Esophagus muscularis mucosa (tissue), 4 donors: ENCODE measurements at places on chromosomes 6 and 20. TPM values are rescaled to one million over a fixed set of nuclear protein-coding genes. Genes with fewer than 3 reads are reported as not detected.

DNA sequence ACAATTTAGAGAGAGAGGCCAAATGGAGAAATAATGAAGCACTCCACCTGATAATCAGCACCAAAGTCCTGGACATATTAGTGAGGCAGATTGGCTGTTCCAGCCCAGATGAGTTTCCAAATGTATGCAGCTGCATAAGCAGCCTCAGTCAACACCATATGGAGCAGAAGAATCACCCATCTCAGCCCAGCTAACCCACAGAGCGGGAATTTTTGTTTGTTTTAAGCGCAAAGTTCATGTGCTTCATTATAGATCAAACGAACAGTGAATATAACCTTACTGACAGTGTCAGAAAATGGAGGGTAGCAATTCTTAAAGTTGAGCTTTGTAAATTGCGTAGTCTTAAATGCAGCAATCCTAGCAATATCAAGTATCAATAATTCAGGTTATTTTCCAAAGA lies 234.0 kb upstream of the CEP162 start:
- no peak overlapping the region for H3K27ac ChIP-seq
- H3K36me3 ChIP-seq = no peaks in the 10 kb centered on the region
- H3K4me3 ChIP-seq = no peak overlapping the region

DNA sequence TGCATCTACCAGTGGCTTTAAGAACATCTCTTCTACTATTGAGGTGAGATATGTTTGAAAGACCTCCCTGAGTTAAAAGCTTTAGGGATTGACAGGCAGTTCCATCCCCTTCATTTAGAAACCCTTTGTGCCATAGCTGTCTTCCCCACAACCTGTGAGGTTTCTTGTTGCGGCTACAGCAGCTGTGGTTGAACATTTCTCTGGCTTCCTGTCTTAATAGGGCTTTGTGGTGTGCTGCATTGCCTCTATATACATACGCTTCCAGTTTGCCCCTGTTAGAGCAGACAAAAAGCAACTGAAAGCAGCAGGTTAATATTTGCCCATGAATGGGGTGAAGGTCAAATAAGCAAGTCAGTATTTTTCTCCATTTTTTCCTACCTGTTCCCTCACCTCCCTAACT lies 210.2 kb downstream of the TMEM200A start:
- no peak for DNase-seq
- no peaks in the 10 kb centered on the region for H3K4me1 ChIP-seq
- H3K27me3 ChIP-seq = no peaks in the 10 kb centered on the region
- H3K4me3 ChIP-seq = no peak overlapping the region

DNA sequence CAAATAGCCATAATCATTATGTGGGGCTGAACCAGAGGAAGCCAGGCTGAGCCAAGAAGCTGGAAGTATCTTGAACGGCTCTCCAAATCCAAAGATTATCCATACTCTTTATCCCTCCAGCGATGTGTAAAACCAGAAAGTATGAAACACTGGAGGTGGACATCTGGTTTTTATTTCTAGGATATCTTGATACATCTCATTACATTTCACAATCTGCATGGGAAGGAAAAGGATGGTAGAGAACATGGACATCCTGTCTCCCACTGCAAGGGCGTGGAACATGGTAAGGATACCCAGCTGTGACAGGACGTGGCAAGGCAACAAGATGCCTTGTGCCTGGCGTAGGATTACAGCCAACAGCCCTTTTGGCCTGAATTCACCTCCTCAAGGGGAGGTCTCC lies 20.1 kb downstream of the TRIM27 start:
- no peak overlapping the region for H3K4me3 ChIP-seq
- H3K36me3 ChIP-seq = peaks cover 83% of the 10 kb centered on the region
- no peak for DNase-seq

- no peak overlapping the region for H3K4me3 ChIP-seq
- H3K36me3 ChIP-seq = no peaks in the 10 kb centered on the region
- no peaks in the 10 kb centered on the region for H3K27me3 ChIP-seq
- no peaks in the 10 kb centered on the region for H3K4me1 ChIP-seq
- no peak overlapping the region for H3K27ac ChIP-seq
These were observed 53.1 kb upstream of the EIF2S2 start for GRCh38 chr20:34165018-34165619.

DNA sequence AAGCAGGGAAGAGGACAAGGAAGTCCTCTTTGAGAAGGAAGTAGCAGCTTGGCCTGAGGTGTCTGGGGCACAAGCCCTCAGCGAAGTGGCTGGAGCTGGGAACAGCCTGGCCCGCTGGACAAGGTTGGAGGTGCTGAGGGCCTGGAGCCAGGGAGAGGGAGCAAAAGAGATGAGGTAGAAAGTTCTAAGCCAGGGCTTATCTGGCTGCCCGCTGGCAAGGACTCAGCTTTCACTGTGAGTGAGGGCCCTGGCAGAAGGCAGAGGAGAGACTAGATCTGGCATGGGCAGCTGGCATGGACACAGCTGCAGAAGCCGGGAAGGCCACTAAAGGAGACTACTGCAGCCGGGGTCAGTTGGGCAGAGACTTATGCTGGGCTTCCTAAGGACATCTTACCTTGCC lies 21.8 kb upstream of the PCMTD2 start:
- H3K4me3 ChIP-seq = no peak overlapping the region
- no peaks in the 10 kb centered on the region for H3K27me3 ChIP-seq
- no peak overlapping the region for H3K27ac ChIP-seq
- no peak for DNase-seq
- H3K36me3 ChIP-seq = no peaks in the 10 kb centered on the region

DNA sequence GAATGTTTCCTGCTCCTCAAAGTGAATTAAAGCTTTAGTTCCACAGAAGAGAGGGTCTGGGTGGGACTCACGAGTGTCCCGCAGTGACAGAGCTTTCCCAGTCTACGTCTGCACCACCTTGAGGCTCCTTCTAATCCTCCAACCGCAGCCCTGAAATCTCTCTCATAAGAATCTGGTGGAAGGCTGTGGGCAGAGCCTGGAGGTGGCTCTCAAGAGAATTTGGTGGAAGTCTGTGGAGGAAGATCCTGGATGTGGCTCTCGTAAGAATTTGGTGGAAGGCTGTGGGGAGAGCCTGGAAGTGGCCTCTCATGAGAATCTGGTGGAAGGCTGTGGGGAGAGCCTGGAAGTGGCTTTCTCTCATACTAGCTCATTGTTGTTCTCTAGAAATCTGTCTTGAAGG lies 13.8 kb upstream of the DUSP22 start:
- no peak overlapping the region for H3K4me3 ChIP-seq
- no peaks in the 10 kb centered on the region for H3K36me3 ChIP-seq
- H3K4me1 ChIP-seq = no peaks in the 10 kb centered on the region
- no peaks in the 10 kb centered on the region for H3K27me3 ChIP-seq
- no peak overlapping the region for H3K27ac ChIP-seq

- no peaks in the 10 kb centered on the region for H3K36me3 ChIP-seq
- no peaks in the 10 kb centered on the region for H3K4me1 ChIP-seq
- no peak overlapping the region for H3K4me3 ChIP-seq
- no peak overlapping the region for H3K27ac ChIP-seq
- no peaks in the 10 kb centered on the region for H3K27me3 ChIP-seq
- DNase-seq = no peak
These were observed 68.9 kb downstream of the EDN1 start for GRCh38 chr6:12359036-12359435.

DNA sequence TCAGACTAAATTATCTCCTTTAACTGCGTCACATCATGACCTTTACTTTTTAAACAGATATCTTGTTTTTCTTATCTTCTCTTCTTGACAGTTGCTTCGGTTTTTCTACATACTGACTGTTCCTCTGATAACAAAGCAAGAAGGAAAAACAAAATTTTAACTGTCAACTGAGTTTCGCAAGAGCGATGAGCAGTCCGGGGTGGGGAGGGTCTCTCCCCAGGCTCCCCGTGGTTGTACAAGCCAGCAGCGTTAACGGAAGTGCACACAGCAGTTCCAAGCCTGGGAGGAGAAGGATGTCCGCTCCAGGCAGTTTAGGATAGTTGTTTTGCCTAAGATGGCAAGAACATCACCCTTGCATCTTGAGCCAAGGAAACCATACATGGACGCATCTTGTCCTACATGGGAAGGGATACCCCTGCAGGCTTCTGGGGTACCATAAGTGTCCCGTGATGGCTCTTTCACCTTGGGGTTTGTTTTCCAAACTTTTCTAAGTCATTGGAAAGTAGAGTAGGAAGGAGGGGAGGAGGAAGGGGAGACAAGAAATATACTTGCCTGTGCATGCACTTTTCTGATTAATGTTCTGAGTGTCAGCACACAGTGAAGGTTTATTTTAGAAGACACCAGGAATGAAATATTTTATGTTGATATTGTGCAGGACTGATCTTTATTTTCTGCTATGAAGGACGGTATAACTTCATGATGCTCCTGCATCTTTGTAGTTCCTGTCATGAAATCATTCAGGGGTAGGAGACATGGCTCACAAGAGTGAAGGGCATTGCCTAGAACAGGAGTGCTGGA lies 20.8 kb downstream of the SLC24A3 start:
- peak overlapping the region; percentile 53 for H3K27ac ChIP-seq
- H3K36me3 ChIP-seq = no peaks in the 10 kb centered on the region
- peak overlapping the region; percentile 35 for H3K4me3 ChIP-seq
- no peak for DNase-seq

DNA sequence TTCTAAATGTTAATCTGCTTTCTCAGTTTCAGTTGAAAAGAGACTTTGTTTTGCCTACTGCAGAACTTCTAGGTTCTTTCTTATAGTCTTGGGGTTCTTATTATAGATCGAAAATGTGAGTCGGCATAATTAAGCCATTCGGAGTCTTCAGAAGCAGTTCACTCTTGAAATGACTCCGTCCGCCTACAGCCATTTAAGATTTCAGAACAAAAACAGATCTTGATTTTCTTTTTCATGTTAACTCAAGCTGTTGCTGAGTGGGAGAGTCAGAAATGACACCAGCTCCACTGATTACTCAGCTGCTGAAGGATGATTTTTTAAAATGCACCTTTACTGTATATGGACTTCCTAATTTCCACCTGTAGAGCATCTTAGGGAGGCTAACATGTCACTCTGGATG lies 15.9 kb downstream of the PRDM1 start:
- no peaks in the 10 kb centered on the region for H3K36me3 ChIP-seq
- no peak overlapping the region for H3K4me3 ChIP-seq
- no peaks in the 10 kb centered on the region for H3K27me3 ChIP-seq
- DNase-seq = peak; percentile 34
- peaks cover 12% of the 10 kb centered on the region for H3K4me1 ChIP-seq

DNA sequence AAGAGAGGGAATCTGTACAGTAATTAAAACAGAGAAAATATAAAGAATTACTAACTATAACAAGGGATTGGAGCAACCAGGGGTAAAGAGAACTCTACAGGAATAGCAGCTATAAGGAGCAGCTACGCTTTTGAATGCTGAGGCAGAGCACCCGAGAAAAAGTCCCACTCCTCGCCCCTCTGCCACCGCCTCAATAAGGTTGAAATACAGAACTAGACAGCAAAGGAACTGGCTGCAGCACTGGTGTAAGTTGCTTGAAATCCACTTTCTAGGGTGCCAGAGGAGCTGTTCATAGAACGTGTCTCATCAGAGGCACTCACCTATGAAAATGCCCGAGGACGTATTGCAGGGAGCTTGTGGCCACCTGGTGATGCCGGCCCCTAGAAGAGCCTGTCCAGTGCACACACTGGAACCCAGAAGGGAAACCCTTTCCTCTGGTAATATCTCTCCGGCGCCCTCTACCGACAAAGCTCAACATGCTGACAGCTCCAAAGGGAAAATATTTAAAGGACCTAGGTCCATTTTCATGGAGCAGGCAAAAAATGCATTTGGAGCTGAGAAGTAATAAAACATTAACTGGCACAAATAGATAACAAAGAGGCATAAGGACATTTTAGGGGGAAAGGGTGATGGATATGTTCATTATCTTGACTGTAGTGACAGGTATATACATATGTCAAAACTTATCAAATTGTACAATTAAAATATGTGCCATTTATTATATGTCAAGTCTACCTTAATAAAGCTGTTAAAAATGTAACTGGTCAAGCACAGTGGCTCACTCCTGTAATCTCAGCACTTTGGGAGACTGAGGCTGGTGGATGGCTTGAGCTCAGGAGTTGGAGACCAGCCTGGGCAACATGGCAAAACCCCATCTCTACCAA lies 137.4 kb upstream of the HDAC2 start:
- H3K4me3 ChIP-seq = no peak overlapping the region
- no peaks in the 10 kb centered on the region for H3K27me3 ChIP-seq
- no peak overlapping the region for H3K27ac ChIP-seq
- H3K36me3 ChIP-seq = no peaks in the 10 kb centered on the region
- H3K4me1 ChIP-seq = no peaks in the 10 kb centered on the region
- DNase-seq = no peak

DNA sequence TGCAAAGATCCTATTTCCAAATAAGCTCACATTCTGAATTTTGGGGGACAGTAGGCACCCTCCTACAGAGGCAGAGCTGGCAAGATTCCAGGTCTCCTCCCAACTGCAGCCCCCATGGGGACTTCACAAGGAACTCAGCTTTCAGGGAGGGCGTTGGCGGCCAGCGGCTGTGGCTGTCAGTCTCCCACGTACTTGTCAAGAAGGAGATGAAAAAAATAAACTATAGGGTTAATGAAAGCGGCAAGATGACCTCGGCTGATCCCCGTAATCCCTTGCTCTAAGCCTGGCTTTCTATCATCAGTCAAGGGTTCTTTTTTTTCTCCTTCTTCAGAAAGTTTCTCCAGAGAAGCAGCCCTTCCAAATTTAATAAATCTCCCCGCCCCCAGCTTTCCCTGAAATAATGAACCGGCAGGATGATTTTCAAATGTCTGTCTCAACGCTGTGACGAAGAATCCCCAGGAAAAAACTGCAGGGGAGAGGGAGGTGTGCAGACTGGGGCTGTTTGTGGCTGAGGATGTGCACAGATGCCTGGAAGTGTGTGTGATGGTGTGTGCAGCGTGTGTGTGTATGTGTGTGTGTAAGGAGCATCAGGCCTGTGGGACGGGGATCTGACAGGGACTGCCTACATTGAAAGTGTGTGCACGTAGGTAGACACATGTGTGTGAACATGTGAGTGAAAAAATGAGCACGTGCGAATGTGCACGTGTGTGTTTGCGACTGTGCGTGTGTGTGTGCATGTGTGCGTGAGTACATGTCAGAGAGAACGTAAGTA lies 78.7 kb downstream of the SLC2A10 start:
- H3K36me3 ChIP-seq = no peaks in the 10 kb centered on the region
- H3K27ac ChIP-seq = no peak overlapping the region
- H3K27me3 ChIP-seq = peaks cover 36% of the 10 kb centered on the region
- no peak for DNase-seq
- H3K4me3 ChIP-seq = no peak overlapping the region
- no peaks in the 10 kb centered on the region for H3K4me1 ChIP-seq

DNA sequence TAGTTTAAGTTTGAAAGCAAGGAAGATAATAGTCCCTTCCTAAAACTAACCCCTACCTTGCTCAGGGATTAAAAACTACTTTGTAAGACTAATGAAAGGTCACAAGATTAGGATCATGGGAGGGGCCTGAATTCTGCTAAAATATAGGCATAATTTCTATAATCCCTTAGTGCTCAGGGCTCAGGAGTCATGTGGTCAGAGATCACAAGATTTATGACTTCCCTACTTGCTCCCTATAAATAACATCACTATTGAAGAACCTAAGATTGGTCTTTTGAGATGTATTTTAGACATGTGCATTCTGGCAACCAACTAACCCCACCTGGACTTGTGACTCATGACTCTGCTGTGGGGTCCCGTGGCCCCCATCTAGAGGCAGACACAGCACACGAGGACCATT lies 81.1 kb downstream of the STMND1 start:
- no peaks in the 10 kb centered on the region for H3K4me1 ChIP-seq
- H3K4me3 ChIP-seq = no peak overlapping the region
- H3K36me3 ChIP-seq = no peaks in the 10 kb centered on the region
- H3K27ac ChIP-seq = no peak overlapping the region
- H3K27me3 ChIP-seq = no peaks in the 10 kb centered on the region

ADGB gene
- total RNA-seq = not detected

PACRG gene
- 1.3 TPM for total RNA-seq

PDE10A gene
- 4.4 TPM for total RNA-seq
